Naive thymus-derived CD4-positive, alpha-beta T cell (primary cell): ENCODE measurements at places on chromosomes 7 and 10. TPM values are rescaled to one million over a fixed set of nuclear protein-coding genes. Genes with fewer than 3 reads are reported as not detected.

Gene SUN3
- not detected for polyA plus RNA-seq

Gene LFNG
- 2.3 TPM for polyA plus RNA-seq

Gene PTF1A
- not detected for polyA plus RNA-seq

- no peak for DNase-seq
- H3K27me3 ChIP-seq: no peaks in the 10 kb centered on the region
- H3K36me3 ChIP-seq: no peaks in the 10 kb centered on the region
- no peak overlapping the region for H3K4me3 ChIP-seq
- H3K27ac ChIP-seq: no peak overlapping the region
- no peaks in the 10 kb centered on the region for H3K4me1 ChIP-seq
Observed at GRCh38 chr7:90401989-90402388, 1.3 kb upstream of the CLDN12 start.

DNA sequence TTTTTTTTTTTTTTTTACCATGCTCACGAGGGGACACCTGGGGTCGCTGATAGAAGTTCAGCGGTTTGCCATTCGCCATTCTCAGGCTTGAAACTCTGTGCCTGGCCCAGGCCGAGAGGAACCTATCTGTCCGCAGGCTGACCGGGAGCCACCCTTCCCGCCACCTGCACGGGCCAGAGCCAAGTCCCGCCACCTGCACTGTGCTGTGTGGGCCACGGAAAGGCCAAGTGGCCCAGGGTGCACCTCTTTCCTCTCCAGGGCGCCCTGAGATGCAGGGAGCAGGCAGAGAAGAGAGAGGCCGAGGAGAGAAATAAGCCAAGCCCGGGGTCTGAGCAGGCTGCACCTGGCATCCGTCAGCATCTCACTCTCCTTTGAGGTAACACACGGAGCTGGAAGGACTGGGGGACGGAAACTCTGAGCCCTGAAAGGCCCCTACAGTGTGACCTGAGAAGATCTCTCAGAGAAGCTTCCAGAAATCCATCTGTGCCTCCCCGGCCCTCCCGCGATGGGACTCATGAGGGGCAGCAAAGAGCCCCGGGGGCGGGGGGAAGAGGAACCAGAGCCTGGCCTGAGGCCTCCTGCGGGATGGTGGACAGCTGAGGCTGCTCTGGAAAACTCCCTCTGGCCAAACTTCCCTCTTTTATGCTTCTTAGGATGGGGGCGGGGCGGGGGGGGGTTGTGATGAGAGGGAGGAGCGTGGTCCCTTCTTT is 46.6 kb downstream of the PRKAG2 start:
- DNase-seq: no peak
- H3K27ac ChIP-seq: no peak overlapping the region
- H3K4me3 ChIP-seq: no peak overlapping the region

- no peak for DNase-seq
- H3K36me3 ChIP-seq: no peaks in the 10 kb centered on the region
- no peak overlapping the region for H3K4me3 ChIP-seq
- no peak overlapping the region for H3K27ac ChIP-seq
- H3K4me1 ChIP-seq: no peaks in the 10 kb centered on the region
Observed at GRCh38 chr7:28686418-28686800, 271.7 kb downstream of the TRIL start.

DNA sequence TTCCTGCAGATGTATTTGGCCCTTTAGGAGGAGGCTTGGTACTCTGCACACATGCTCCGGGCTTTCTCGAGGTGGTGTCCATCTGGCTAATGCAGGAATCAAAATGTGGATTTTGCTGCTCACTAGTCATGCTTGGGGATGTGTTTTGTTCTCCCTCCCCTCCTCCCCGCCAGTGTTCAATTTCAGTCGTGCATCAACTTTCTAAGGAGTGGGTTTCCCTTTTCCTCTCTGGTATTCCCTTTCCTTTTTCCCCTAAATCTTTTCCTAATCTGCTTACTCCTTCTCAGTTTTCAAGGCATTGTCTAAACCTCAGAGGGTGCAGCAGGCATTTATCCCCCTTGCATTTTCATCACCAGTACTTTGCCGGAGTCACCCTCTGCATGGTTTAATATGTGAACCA is 201.8 kb downstream of the CCDC3 start:
- no peak for DNase-seq
- H3K36me3 ChIP-seq: no peaks in the 10 kb centered on the region
- H3K4me3 ChIP-seq: no peak overlapping the region
- H3K27me3 ChIP-seq: no peaks in the 10 kb centered on the region
- no peak overlapping the region for H3K27ac ChIP-seq

DNA sequence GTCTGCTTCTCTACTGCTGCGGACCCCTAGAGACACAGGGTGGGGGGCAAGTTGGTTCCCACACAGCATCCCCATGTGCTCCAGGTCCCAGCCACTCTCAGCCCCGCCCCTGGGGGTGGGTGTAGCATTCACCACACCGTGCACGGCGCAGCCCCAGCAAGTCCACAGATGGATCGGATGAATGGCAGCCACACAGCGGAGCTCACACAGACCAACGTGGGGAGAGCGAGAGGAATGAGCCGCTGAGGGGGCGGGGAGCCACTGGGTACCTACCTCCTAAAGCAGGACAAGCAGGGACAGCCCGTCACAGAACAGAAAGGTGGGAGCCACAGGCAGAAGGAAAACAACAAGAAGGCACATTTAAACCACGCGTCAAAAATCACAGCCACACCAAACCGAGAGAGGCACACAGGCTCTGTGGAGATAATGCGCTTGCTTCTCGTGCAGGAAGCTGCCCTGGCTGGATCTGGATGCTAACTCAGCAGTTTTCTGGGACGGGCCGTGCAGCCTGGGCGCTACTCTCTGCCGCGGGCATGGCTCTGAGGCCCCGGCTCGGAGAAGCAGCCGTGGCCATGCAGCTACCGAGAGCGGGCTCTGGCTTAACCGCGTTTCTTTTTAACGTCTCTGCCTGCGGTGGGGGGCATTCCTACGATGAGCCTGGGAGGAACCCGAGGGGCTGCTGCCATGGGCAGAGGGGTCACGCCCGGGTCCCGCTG is 102.5 kb downstream of the CYTH3 start:
- no peaks in the 10 kb centered on the region for H3K27me3 ChIP-seq
- H3K36me3 ChIP-seq: no peaks in the 10 kb centered on the region
- no peak overlapping the region for H3K27ac ChIP-seq

DNA sequence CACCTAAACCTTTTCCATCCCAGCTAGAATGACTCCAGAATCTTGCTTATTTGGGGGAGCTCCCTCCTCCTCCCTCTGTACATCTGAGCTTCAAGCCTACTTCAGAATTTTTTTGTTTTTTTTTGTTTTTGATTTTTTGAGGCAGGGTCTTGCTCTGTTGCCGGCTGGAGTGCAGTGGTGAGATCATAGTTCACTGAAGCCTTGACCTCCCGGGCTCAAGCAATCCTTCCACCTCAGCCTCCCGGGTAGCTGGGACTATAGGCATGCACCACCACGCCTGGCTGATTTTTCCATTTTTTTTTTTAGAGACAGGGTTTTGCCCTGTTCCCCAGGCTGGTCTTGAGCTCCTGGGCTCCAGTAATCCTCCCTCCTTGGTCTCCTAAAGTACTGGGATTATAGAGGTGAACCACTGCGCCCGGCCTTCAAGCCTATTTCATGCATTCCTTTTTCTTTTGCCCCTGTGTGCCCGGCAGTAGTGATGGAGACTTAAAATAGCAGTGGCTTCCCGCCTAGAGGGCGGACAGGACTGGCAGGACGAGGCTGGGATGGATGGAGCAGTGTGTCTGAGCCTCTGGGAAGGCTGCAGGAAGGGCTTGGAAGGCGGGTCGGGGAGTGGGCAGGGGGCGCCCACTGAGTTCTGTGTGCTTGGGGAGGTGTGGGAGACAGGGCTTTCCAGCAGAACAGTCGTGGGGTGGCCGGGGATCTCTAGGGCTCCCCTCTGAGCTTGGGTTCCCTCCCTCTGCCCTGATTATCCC is 8.8 kb downstream of the CUX1 start:
- no peaks in the 10 kb centered on the region for H3K4me1 ChIP-seq
- H3K4me3 ChIP-seq: no peak overlapping the region
- no peaks in the 10 kb centered on the region for H3K36me3 ChIP-seq
- no peak overlapping the region for H3K27ac ChIP-seq
